Skeletal muscle cell (primary cell): ENCODE measurements at places on chromosomes 5 and 9.

GRCh38 chr9:115514454-115514853 is 396.5 kb upstream of the TNC start:
- DNase-seq: no peak

- DNase-seq: no peak
Measured at GRCh38 chr5:101431201-101431600, 528.1 kb upstream of the ST8SIA4 start.

DNA sequence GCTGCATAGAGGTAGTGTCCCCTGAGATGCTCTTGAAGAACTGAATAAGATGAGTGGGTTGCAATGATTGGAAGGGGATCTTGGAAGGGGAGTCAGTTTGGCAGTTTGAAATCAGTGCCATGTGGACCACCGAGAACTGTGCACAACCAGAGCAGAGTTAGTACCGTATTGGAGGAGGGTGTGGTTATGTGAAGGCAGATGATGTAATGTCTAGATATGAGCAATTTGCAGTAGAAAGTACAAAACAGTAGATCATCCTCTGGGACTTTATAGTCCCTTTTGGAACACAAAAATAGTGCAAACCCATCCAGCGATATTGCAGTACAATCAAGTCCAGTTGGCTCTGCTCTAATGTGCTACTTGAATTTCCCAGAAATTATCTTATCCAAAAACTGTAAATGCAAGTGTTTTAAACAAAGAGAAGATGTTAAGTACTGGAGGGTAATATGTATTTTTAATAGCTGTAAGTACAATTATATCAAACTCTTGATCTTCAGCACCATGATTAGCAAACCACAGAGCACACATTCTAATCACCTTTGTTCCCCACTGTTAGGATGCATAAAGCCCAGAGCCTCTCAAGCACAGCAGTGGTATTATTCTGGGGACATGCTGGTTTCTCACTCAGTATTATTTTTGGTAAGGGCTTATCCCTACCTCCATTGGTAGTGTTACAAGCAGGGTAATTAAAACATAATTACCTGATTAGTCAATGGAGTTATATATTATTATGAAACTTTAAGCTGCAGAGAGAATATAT is 41.5 kb downstream of the MEGF10 start:
- no peak for DNase-seq

- no peak for DNase-seq
Measured at GRCh38 chr5:144084971-144085370, 85.5 kb downstream of the YIPF5 start.

- DNase-seq: no peak
Measured at GRCh38 chr9:116978155-116978554, 291.1 kb downstream of the TRIM32 start.

GRCh38 chr5:149586708-149587318 is 5.5 kb downstream of the ARHGEF37 start:
- DNase-seq: no peak

DNA sequence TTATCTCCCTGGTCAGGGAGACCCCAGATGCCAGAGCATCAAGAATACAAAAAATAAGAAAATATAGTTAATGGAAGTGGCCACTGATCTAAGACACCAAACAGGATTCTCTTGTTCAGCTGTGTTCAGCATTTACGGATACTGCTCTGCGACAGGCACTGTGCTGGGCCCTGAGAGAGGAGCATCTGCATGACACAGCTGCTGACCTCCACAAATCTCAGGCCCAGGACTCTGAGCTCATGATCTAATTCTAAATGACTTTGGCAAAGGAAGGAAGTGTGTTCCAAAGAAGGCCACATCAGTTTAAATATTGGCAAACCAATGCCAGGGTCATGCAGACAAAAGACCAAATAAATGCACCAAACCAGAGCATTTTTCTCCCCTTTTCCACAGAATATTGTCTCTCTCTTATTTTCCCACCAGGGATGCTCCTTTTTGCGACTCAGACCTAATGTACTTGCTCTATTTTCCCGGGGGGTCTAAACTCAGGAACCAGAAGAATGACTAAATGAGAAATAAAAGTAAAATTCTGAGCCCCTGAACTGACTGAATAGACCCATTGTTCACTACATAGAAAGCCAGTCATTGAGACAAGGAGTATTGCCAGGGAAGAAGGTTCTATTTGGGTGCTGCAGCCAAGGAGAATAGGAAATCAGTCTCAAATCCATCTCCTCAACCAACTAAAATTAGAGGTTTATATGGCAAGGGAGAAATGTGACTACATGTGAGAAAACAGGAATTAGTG is 1.4 kb upstream of the AGGF1 start:
- DNase-seq: no peak

DNA sequence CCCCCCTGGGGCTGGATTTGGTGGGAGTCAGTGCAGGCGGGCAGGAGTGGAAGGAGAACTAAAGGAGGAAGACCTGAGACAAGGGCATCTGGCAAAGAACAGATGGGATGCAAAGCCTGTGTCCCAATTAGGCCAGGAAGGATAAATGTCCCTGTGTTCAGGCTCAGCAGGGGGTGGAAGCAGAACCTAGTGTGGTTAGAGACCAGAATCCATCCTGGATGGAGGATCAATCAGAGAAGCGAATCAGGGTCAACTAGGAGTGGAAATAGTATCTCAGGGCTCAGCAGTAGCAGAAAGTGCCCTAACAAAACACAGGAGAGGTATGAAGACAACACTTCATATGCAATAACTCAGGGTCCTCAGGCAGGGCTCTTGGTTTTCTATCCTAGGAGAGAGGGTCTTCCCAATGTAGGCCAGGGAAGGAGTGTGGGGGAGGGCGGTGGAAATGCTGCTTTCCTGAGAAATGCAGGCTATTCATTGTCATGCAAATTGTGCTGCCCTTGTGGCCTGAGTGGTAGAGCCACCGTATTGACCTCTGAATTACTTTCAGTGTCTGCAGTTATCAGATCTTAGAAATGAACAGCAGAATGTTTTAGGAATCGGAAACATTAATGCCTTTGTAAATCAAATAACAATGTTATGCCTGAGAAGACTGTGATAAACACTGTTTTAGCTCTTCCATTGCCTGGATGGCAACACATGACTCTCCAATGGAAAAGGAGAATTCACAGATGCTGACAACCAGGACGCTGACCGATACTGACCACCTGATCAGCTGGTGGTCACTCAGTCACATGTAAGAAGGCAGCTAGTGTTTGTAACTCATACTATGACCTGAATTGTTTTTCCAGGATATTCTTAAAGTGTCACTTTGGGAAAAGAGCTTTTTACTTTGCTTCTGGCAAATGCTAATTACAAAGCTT is 323.6 kb downstream of the SEMA5A start:
- no peak for DNase-seq

- DNase-seq: peak; percentile 88
Measured at GRCh38 chr9:114606597-114607207, 4.4 kb upstream of the TMEM268 start.

DNA sequence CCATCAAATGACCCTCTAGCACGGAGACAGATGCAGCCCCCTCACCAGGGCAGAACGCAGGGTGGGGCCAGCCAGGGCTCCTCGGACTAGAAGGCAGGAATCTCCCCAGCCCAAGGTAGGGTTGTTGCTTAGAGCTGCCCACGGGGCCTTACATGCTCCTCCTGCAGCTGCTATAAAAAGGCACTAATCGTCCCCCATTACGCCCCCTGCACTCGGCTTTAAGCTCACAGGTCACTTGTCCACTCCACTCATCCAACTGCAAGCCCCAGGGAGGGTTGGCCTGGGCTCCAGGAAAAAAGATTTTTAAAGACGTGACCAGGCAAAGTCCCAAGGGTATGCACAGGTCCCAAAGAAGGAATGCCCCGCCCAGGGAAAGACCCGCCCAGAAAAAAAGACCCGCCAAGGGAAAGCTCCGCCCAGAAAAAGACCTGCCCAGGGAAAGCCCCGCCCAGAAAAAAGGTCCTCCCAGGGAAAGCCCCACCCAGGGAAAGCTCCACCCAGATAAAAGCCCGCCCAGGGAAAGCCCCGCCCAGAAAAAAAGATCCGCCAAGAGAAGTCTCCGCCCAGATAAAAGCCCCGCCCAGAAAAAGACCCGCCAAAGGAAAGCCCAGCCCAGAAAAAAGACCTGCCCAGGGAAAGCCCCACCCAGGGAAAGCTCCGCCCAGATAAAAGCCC is 11.1 kb downstream of the GRIN1 start:
- DNase-seq: no peak

GRCh38 chr5:115458003-115458409 is 86.6 kb downstream of the FEM1C start:
- peak; percentile 47 for DNase-seq

- no peak for DNase-seq
Measured at GRCh38 chr5:143435210-143435657, 31.7 kb upstream of the NR3C1 start.

GRCh38 chr9:17330097-17330496 is 195.3 kb downstream of the CNTLN start:
- no peak for DNase-seq

DNA sequence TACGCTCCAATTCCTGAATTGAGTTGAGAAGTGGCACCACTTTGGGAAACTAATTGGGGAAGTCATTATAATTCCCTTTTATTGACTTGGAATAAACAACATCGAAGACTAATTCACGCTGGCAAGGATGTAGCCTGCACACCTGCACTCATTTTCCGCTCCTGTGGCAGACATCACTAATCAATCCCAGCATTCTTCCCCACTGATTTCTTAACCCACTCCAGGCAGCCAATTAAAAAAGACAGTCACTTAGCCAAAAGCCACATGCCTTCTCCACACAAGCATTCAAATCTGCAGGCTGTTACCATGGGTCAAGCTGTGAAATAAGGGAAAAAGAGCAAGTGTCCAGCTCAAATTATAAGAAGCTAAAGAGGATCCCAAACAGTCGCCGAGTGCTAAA is 68.2 kb upstream of the HRH2 start:
- no peak for DNase-seq

GRCh38 chr5:25399878-25400480 is 755.2 kb upstream of the CDH10 start:
- DNase-seq: no peak

GRCh38 chr5:131814990-131815389 is 18.2 kb upstream of the FNIP1 start:
- peak; percentile 39 for DNase-seq

GRCh38 chr5:4777435-4777834 is 362.7 kb upstream of the ADAMTS16 start:
- no peak for DNase-seq

DNA sequence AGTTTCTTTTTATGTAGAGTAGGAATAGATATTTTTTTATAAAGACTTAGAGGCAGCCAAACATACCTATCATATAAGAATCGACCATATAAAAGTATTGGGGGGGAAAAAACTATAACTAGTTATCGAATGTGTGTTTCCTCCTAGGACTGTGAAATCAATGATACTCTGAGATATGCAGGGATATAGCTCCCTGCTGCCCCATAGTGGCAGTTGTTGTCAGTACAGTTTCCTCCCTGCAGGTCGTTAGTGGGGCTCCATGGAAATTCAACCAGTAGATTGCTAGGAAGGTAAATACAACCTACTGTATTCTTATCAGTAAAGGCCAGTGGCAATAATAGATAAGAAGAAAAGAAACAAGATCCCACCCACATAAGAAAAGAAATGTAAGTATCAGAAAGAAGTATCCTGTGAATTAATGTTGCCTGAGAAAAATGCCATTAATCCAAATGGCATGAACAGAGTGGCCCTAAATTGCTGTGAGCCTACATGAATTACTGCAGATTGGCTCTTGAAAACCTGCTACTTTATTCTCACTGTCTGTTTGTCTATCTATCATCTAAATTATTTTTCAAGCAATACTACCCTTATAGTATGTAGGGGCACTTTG is 136.9 kb upstream of the FBN2 start:
- DNase-seq: no peak
